Activated CD4-positive, CD25-positive, alpha-beta regulatory T cell (primary cell): ENCODE measurements at places on chromosomes 6 and 20.

- DNase-seq, result no peak
Observed at GRCh38 chr20:38139977-38140753, 24.9 kb downstream of the TGM2 start.

DNA sequence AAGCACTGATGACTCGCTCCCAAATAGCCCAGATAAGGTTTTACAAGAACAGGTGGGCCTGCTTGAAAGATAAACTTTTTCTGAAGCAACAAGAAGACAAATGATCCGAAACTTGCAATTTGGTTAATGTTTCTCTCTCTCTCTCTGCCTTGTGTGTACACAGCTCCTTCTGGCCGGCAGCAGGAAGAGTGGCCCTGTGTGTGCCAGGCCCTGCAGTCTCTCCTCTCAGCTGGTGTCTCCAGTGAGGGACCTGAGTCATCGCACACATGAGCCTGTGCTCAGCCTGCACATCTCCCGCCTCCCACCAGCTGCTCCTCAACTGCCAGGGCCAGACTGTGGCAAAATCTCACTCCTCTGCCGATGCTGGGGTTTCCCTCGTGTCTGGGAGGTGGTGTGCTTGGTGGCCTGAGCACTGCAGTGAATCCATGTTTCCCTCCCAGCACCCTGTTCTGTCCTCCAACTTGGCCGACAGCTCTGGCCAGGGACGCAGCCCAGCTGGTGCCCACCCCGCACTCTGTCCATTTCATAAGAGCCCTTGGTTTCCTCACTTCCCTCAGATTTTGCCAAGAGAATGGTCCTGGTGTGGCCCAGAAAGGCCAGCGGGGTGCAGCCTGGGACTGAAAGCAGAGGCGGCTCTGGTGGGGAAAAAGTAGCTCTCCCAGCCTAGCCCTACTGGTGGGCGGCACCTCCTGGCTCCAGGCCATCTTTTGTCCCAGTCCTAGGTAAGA lies 49.4 kb downstream of the ERMARD start:
- DNase-seq, result no peak

- DNase-seq, result no peak
Observed at GRCh38 chr6:164628302-164628931, 681.0 kb downstream of the C6orf118 start.

DNA sequence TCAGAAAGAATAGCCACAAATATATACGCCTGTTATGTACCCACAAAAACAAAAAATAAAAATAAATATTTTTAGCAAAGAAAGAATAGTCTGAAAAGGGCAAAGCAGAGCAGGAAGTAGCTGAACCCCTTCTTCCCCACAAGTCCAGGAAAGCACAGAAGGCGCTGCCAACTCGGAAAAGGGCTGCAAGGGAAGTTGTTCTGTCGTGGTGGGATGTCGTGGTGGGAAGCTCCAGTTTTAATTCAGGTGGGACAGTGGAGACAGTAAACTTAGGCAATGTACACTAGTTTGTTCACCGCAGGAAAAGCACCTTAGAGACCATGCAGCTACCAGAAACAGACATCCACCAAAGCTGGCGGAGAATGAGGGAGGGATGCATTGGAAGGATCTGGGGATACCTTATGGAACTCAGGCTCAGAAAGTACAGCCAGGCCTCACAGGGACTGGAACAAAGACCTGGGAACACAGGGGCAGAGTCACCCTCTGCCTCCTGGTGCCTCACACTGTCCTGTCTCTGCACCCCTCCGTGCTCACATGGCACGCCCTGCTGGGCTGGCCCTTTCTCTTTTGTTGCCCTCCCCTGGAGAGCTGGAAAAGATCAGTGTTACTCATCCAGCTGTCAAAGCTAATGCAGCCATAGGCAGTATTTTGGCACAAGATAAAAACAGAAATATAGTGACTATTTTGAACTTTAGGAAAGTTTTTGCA lies 3.3 kb upstream of the APMAP start:
- DNase-seq, result no peak

DNA sequence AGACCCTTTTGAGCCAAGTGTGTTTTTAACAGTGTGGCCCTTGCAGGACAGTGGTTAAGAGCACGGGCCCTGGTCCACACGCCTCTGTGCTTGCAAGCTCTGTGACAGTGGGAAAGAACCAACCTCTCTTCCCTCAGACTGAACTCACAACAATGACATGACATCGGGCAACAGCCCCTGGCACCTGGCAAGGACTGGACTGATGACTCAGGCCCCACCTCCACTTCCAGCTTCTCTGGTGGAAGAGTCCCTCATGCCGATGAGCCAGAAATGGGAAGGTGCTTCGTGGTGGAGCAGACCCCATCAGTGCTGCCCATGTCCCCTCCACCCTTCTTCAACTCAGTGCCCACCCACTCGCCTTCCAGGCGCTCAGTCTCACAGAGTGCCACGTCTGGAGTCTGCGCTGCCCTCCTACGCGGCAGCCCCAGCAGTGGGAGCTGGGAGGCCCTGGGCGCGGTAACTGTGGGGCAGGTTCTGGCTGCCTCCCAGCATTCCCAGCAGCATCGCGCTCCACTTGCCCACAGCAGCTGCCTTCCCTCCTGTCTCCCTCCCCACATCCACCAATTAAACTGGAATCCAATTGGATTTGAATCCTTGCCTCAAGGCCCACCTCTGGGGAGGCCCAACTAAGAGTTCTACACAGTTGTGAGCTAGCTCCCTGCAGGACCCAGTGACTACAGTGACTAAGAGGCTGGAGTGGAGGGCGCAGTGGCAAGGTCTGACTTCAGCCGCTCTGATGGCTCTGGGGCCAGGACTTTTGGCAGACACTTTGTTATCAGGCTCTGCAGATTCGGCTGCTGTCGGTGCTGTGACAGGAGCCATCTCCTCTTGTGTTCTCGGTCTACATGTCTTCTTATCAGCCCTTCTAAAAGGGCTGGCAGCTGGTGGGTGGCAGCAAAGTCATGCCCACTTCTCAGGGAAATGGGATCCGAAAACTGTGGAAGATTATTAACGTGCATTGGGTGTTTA lies 156.8 kb upstream of the MLN start:
- no peak for DNase-seq

GRCh38 chr6:38681850-38682249 lies 21.1 kb downstream of the GLO1 start:
- DNase-seq, result no peak

- no peak for DNase-seq
Observed at GRCh38 chr6:154754152-154754551, 20.9 kb downstream of the SCAF8 start.

DNA sequence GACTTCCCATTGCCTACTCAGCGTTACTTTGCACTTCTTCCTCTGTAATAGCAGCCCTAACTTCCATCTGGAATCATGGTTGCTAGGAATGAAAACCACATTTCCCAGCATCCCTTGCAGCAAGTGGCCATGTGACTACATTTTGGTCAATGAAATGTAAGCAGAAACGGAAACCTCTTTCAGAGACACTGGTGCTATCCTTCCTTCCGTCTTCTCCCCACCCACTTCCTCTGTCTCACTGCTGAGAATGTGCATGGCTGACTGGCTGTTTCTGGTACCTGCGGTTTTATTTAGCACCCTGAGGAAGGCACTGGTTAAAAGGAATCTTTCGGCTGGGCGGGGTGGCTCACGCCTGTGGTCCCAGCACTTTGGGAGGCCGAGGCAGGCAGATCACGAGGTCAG lies 107.4 kb downstream of the SCML4 start:
- DNase-seq, result peak; percentile 21

DNA sequence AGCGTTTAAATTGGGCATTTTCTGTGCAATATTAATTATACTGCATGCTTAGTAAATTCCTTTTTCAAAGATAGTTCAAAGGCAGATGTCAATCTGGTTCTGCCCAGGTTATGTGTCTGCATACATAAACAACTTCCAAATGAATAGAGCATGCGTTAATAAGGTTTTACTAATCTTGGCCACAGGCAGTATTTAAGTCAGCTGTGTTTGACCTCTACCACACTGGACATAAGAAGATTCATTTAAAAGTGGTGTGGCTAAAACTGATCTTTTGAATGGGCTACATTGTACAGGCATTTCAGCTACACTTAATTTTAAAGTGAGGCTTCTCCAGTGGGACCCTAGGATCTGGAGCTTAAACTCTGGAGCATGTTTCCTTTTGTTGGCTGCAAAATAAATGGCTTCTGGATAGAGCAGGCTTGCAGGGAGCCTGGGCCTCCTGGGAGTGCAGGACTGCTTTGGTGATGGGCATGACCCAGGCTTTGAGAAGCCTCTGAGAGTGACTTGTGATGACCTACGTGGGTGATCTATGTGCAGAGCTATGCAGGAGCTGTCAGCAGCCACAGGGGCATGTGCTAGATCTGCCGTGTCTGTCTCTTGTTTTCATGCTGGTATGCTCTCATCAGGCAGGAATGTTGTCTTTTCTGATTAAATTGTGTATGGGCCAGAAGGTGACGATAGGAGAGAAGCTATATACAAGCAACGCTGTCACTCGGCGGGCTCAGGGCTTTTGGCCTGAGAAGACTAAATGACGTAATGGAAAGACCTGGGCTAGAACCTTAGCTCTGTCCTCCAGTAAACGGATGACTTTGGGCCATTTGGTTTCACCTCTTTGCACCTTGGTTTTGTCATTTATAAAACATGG lies 331.2 kb downstream of the QKI start:
- no peak for DNase-seq

DNA sequence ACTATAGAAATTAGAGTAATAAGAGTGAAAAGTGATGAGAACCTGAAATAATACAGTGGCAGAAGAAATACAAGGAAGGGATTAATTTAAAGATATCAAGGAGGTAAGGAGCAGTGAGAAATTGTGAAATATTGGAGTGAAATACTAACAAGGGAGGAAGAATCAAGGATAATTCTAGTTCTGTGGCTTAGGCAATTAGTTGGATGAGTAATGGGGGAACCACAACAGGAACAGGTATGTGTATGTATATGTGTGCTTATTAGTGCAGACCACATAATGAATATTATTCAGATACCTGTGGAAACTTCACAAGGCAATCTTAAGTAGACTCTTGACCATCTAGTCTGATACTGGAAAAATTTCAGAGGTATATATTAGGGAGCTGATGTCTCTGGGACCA lies 143.3 kb downstream of the TINAG start:
- DNase-seq, result no peak

- DNase-seq, result no peak
Observed at GRCh38 chr20:50409495-50409894, 100.7 kb upstream of the PTPN1 start.

GRCh38 chr6:111838749-111839484 lies 34.3 kb downstream of the FYN start:
- no peak for DNase-seq

DNA sequence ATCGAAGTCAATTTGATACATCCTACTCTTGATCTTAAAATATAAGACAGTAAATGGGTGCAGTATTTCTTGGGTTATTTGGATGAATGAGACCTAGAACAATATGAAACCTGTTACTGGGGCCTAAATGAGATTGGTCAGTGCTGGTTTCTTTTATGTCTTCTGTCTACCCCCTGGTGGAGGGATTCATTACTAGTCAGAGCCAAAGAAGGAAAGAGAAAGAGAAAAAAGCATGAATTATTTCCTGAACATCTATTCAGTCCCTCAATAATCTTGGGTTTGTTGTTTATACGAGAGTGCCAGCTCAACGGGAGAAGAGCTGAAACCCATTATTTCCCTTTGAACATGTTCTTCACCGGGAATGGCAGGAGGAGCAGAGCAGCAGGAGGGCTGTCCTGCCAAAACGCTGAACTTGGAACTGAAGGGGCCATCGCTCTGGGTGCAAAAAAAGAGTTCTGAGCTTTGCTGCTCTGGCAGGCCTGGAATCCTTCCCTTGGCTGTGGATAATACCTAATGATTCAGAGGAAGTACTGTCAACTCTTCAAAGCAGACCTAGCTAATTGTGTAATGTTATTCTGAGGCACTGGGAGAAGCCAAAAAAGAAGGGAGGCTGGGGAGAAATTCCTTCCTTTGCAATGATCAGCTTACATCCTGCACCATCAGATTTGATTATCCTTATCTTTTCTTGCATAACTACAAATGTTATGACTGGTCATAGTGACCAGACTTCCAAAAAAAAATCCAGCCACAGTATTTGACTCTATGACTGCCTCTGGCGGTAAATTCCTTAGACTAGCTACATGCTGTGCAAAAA lies 72.0 kb downstream of the BLOC1S5 start:
- DNase-seq, result no peak

GRCh38 chr20:21272679-21273078 lies 30.5 kb upstream of the XRN2 start:
- DNase-seq, result no peak

DNA sequence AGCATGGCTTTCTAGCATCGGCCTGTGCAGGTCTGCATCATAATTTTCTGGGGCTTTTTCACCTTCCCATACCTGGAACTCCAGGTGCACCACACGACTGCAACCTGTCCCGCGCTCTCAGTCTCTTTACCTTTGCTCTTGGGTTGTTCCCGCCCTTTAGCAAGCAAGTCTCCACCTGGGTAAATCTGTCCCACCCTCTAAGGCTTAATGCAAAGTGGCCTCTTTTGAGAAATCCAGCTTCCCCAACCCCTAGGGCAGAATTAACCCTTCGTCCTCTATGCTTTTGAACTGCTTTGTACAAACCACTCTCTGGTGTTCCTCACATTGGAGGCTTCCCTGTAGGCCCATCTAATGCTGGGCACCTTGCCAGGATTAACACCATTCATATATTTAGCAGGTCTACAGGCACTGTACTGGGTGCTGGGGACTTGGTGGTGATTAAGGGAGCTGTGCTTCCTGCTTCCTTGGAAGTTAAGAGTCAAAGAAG lies 2.8 kb downstream of the ITPR3 start:
- DNase-seq, result no peak

- no peak for DNase-seq
Observed at GRCh38 chr20:62825333-62825985, 8.6 kb downstream of the COL9A3 start.

DNA sequence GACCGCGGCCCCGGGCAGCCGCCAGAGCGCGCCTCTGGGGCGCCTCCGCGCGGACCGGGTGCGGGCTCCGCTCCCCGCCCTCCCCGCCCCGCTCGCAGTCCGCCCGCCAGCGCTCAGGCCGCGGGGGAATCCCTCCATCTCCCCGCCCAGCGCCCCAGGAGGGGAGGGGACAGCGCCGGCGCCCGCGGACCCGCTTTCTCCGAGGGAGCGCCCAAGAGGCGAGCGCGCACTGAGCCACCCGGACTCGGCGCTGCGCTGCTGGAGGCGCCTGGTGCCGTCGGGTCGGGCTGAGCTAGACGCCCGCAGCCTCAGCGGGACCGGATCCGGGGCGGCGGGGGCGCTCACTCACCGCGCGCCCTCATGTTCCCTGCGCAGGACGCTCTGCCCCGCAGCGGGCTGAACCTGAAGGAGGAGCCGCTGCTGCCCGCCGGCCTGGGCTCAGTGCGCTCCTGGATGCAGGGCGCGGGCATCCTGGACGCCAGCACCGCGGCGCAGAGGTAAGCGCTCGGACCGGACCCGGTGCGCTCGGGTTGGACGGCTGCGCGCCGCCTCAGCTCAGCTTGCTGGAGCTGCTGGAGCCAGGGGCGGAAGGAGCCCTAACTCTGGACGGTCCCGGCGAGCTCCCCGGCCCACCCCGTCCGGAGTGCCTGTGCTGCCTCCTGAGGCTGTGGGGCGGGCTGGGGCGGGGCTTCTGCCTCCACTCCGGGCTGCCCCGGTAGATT lies 867 bp downstream of the EBF4 start:
- peak; percentile 15 for DNase-seq

DNA sequence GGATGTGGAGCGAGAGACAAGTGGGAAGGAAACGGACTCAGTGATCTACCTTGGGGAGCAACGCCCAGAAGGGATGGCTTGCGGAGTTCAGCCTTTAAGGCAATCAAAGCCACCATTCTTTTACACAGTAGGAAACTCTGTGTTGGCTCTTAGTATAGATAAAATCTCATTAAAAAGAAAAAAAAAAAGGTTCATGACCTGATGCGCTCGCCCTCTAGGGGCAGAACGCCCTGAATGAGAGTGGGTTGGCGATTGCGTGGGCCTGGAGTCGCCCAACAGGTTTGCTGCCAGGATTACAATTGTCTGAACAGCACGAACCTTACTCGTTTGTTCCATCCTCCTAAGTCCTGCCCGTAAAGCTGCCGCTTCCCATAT lies 1.2 kb downstream of the TPD52L1 start:
- no peak for DNase-seq
